ENCODE measurements at places on chromosomes 2 and 18. TPM values are rescaled to one million over a fixed set of nuclear protein-coding genes. Genes with fewer than 3 reads are reported as not detected.
A peak's percentile ranks its signal among the peaks of the same experiment; 100 is the strongest.

DNA sequence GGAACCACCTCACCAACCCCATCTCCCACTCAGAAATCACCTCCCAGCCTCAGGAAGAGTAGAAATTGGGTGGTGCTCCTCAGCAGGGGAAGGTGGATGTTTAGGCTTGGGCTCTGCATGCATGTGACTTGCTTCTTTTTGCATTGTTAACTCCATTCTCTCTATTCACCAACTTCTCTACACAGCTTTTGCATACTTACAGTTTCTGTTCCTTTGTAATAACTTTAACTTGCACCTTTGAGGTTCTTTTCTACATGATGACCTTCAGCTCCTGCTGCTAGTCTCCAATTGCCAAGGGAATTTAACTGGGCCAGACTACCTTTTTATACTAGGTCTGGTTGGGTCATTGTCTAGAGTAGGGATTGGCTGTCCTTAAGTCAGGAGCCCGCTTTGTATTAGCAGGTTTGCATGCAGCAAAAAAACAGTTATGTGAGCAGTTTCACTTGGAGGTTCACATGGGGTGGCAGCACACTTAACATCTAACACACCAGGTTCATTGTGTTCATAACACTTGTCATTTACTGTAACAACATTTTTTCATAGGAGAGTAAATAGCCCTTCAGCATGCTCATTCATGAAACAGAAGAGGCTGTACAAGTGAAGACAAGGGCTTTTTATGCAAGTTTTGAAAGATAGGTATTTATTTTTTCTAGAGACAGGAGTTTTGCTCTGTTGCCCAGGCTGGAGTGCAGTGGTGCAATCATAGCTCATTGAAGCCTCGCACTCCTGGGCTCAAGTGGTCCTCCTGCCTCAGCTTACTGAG is 12.0 kb downstream of the MRPL35 start:
- no peak for DNase-seq

GRCh38 chr2:46535360-46535759 is 56.0 kb downstream of the TMEM247 start:
- no peak for DNase-seq

GRCh38 chr2:66201242-66201641 is 233.7 kb upstream of the MEIS1 start:
- DNase-seq, result no peak

DNA sequence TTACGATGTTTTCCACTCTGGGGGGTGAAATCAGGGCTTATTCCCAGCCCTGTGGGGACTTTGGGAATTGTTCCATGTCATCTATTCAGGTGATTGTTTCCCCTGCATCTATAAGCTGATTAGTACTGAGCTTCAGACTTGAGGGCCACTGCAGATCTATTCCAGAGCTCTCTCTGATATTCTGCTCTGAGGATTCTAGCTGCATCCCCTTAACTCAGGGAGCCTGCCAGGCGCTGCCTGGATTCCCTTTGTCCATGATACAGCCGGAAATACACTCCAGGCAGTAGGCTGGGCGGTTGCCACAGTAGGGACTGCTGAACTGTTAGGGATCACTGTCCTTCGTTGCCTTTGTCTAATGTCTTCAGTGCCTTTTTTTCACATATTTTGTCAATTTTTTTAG is 31.3 kb downstream of the PTRHD1 start:
- no peak for DNase-seq

DNA sequence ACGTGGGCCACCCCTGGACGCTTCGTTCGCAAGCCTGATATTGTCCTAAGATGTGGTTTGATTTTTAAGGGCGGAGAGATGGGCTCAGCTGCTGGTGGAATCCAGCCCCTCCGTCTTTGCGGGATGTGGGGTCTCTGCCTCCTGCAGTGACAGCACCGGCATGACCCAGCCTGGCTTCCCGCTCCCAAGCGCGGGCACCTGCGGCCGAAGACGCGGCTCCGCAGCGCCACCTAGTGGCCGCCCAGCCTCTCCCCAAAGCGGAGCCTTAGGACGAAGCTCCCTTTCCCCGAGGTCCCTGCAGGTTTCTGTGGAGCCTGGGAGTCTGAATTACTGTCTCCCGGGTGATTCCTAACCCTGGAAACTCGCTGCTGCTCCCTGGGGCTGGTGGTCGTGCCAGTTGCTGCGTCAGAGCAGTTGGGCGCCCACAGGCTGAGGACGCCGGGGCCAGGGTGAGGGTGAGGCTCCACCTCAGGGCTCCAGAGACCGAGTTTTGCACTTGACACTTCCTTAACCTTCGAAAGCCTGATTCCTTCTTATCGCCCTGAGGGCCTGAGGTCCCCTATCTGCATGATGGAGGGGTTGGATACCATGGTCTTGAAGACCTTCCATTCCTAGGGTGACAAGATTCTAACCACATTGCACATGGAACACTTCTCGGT is 137.5 kb downstream of the TPO start:
- peak; percentile 37 for DNase-seq

DNA sequence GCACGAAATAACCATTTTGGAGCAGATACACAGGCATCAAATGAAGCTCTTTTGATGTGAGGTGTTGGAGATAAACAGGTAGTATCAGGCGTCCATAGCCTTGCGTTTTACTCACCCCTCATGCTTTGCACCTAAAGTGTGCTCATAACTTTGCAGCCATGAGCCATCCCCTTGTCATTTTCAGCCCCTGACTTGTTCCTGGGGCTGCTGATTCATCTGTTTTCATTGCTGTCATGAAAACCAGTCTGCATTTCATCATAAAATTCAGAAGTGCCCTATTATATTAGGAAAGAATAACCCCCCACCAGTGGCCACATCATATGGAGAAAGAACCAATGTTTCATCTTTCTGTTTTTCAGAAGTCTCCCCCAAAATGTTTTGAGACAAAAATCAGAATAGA is 329.7 kb upstream of the NRP2 start:
- DNase-seq, result no peak

GRCh38 chr18:69689121-69689759 is 258.4 kb downstream of the CD226 start:
- no peak for DNase-seq

GRCh38 chr2:26877276-26877675 is 29.3 kb downstream of the DPYSL5 start:
- no peak for DNase-seq

DNA sequence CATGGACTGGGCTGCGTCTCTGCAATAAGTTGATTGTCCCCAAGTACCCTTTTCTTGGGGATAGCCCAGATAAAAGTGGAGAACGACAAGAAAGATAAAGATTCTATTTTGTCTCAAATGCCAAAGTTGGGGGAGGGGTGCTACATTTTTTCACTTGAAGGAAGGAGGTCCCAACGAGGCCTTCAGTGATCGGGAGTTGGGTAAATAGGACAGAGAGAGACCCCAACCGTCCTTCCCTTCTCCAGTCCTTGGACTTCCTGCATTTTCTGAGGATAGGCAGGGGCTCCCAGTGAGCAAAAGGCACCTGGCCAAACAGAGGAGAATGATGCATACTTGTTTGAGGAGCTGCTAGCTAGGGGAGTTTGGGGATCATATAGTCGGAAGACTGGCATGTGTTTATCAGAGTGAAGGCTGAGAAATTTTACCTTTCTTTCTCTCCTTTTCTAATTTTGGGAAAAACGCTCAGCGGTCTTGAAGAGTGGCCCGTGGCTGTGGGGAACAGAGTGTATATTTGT is 3.5 kb upstream of the EN1 start:
- no peak for DNase-seq

GRCh38 chr2:144143294-144144151 is 376.4 kb downstream of the ZEB2 start:
- DNase-seq, result no peak

DNA sequence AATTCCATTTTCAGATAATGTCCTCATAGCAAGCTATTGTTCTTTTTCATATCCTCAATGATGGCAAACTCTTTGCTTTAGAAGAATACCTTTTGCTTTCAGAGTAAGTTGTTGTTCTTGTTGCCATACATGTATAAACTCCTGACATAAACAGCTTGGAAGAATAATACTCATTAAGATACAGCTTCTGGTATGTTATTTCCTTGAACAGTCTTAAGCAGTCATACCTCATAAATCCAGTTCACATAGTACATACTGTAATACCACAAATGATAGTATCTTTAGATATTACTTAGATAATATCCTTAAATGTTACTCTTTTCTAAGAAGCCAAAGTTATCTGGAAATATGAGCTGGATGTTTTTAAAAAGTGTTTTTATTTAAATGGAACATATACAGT is 23.2 kb downstream of the METTL8 start:
- DNase-seq, result no peak

- no peak for DNase-seq
Measured at GRCh38 chr18:56298935-56299334, 339.5 kb downstream of the TXNL1 start.

- DNase-seq, result no peak
Measured at GRCh38 chr2:234125451-234126145, 75.1 kb downstream of the SPP2 start.

DNA sequence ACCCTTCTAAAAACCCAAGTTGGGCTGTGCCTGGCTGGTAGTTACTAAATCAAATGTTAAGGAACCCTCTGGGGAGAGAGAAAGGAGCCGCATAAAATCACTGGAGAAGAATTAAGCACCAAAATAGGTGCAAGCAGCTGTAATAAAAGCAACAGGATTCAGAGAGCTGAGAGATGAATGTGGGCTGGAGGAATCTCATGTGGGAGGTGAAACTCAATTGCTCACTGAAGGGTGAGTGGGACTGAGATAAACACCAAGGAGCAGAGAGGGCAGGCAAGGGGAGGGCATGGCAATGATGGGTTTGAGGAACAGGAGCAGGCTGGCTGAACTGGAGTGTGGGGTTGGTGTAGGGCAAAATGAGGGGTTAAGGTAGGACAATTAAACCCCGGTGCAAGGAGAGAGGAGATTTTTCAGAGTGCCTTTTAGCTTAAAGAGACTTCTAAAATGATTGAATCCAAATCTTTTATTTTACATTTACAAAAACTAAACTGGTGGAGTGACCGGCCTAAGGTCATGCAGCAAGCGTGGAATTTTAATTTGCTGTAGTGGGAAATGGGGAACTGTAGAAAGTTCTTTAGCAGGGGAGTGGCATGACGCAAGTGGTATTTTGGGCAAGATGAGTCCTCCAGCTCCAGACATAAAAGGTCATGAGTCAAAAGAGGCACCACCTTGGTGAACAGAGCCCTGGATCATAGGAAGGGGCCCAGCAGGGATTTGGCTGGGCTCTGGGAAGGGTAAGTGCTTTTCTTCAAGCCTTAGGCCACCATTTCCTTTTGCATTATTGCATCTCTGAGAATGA is 10.5 kb downstream of the PLB1 start:
- DNase-seq, result no peak

DNA sequence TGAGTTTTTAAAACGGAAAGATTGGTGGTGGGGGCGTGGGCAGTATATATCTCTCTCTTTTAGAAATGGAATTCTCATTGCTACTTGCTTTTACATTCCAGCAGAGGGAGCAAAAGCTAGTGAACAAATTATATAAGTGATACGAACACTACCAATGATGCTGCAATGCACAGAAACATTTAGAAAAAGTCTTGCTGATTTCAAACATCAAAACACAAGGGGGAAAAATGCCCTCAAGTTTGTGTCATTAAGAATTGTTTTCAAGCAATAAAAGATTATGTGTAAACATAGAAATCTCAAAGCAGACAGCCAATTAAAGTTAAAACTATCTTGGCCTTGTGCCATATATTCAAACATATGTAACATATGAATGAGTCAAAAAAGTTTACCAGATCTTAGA is 296.3 kb upstream of the KCNJ3 start:
- no peak for DNase-seq

DNA sequence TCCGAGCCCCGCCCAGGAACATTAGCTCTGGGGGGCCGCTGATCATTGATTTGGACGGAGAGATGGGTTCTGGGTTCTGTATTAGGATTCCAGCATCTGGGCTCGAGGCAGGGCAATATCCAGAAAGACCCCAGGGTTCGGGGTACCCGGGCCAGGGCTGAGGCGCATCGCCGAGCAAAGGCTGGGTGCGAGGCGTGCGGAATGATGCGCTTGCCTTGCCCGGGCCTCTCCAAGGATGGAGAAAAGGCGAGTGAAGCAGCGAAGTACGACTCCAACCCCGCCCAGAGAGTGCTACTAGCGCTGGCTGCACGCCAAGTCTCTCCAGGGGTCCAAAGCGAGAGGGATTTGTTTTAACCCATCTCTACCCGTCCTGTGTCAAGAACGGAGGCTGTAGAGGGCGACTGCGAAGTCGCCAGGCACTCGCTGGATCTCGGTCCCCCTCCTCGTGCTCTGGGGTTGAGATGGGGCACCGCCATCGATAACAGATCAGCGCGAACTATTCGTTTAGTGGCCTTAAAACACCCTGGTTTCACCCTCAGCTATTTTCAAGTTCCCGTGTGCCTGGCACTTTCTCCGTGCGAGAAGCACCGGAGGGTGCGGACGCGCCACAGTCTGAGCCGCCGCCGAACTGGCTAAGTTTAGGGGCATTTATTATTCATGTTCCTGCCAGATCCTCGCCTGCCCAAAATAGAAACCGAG is 1.9 kb downstream of the ADCYAP1 start:
- no peak for DNase-seq

GRCh38 chr2:62604336-62604735 is 98.3 kb upstream of the TMEM17 start:
- DNase-seq, result no peak

GRCh38 chr2:49286045-49286444 is 131.7 kb upstream of the FSHR start:
- no peak for DNase-seq

DNA sequence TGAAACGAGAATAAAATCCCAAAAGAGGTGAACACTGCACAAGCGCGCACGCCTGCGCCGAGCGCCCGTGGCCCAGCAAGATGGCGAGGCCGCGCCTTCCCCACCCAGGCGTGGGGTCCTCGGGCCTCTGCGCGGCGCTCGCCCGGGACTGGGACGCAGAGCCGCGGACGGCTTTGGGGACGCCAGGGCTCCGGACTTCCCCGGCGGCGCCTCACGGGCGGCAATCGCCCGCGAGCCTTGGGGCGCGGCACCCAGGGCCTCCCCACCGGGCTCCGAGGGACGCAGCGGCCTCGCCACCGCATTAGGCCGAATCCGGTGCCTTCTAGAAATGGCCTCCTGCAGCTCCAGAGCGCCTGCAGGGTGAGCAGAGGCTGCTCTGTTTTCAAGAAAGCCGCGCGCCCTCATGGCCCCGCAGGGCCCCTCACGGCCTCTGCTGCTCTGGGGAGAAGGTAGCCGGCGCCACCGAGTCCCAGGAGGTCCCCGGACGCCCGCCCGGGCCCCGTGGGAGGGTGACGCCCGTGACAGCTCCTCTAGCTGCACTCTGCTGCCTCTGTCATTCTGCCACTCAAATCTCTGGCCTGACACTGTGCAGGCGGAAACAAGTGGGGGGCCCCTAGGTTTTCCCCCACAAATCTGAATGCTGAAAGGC is 35.9 kb upstream of the POMC start:
- DNase-seq, result no peak

DNA sequence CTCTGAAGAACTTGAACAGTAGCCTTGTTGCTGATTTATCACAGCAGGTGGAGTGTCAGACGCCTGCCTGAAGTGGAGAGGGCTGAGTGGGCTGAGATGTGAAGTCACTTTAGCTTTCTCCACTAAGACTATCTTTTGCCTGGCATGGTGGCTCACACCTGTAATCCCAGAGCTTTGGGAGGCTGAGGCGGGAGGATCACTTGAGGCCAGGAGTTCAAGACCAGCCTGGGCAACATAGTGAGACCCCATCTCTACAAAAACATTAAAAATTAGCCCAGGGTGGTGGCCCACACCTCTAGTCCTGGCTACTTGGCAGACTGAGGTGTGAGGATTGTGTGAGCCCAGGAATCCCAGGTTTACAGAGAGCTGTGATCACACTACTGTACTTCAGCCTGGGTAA is 60.6 kb upstream of the TTC39C start:
- DNase-seq, result no peak

Gene MALL
- 0.94 TPM for total RNA-seq

Gene MYOM1
- 2.3 TPM for total RNA-seq

Gene AQP12A
- total RNA-seq, result not detected

Gene EPB41L3
- 72.7 TPM for total RNA-seq

Gene SERPINB12
- not detected for total RNA-seq

Gene TUBA4B
- total RNA-seq, result not detected

All from occipital lobe (tissue), 3 donors.